ENCODE measurements at places on chromosomes 3 and 15. TPM values are rescaled to one million over a fixed set of nuclear protein-coding genes. Genes with fewer than 3 reads are reported as not detected.
A peak's percentile ranks its signal among the peaks of the same experiment; 100 is the strongest.

GRCh38 chr15:50909010-50909317, 481 bp downstream of the AP4E1 start:
- peak; percentile 25 for DNase-seq

DNA sequence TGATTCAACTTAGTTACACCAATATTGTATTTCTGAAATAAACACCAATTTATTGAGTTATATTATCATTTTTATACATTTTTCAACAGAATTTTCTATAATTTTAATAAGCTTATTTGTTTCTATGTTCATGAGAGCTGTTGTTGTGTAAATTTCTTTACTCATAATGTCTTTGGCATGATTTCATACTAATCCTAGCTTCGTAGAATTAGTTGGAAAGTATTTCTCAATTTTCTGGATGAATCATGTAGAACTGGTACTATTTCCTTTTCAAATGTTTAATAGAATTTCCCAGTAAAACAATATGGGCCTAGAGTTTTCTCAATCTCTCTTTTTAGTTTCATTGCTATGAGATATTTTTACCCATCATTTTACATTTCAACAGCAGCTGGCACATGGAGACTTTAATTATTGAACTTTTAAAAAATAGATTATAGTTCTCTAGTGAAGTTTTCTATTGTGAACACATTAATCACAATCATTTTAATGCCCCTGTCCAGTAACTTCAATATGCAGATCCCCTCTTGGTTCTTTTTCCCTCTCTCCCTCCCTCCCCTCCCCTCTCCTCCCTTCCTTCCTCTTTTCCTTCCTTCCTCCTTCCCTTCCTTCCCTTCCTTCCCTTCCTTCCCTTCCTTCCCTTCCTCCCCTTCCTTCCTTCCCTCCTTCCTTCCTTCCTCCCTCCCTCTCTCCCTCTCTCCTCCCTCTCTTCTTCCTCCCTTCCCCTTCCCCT, 1357.1 kb downstream of the ZPLD1 start:
- no peak for DNase-seq

HOMER2 gene
- total RNA-seq: 58.9 TPM

CD80 gene
- total RNA-seq: not detected

GOLGA8G gene
- 0.05 TPM for total RNA-seq

Data from renal cortical epithelial cell (primary cell).